HCEC 1CT (cell line): ENCODE measurements at places on chromosomes 1 and 21.

DNA sequence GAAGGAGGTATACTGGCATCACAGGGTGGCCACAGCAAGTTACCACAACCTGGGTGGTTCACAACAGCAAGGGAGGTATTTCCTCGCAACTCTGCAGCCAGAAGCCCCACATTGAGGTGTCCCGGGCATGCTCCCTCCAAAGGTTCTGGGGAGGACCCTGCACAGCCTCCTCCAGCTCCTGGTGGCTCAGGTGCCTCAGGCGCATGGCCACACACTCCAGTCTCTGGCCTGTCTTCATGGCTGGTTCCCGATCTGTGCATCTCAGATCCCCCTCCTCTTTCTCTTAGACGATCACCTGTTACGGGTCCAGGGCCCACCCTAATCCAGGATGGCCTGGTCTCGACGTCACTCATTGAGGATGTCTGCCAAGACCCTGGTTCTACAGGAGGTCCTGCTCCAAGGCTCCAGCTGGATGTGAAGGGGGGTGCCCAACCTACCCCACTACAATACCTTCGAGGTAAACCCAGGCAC, 6.7 kb upstream of the ARF1 start:
- DNase-seq = no peak

DNA sequence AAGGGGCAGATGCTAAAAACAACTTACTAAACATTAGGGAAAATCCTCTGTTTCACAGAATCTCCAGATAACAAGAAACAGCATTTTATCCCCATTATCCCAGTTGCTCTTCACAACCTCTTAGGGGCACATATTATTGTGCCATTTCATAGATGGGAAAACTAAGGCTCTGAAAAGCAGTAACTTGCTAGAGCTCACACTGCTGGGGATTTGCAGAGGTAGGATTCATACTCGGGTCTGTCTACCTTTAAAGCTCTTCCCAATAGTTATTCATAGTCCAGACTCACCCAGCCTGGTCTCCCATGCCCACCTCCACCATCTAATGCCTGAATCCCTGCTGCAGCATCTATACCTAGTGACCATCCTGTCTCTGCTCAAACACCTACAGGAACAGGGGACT, 67.7 kb downstream of the RRAGC start:
- DNase-seq = no peak

DNA sequence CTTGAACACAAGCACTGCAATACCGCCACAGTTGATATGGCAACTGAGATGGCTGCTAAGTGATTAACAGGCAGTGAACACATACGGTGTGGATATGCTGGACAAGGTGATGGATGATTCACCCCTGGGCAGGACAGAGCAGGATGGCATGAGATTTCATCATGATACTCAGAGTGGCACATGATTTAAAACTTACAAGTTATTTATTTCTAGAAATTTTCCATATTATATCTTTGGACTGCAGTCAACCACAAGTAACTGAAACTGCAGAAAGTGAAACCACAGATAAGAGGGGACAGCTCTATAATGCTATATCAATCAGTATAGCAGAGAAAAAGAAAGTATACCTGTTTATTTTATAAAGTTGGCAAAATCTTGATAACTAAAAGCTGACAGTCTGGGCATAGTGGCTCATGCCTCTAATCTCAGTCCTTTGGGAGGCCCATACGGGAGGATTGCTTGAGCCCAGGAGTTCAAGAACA, 47.9 kb downstream of the PHACTR4 start:
- DNase-seq = peak; percentile 43

DNA sequence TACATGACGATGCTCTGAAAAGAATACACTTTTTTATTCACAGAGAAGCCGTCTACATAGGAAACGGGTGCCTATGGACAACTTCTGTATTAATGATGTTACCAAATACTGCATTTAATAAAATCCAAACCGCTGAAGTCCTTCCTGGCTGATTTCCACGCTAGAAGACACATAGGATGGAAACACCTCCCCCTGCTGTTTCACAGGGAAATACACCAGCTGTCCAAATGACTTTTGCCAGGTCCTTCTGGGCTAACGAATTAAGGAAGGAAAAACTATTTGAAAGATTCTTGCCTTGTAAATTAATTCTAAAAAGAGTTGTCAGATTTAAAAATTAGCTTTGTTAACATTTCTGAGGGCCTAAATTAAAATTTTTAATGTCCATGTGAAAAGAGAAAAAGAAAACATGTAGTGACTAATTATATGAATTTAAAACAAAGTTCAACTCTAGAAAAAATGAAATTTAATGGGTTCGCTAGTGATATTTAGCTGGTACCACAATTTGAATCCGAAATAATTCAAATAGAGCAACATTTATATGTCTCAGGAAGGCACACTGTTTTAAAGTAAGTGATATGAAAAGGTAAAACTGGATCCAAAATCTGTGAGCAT, 146.0 kb downstream of the RERE start:
- DNase-seq = peak; percentile 71

DNA sequence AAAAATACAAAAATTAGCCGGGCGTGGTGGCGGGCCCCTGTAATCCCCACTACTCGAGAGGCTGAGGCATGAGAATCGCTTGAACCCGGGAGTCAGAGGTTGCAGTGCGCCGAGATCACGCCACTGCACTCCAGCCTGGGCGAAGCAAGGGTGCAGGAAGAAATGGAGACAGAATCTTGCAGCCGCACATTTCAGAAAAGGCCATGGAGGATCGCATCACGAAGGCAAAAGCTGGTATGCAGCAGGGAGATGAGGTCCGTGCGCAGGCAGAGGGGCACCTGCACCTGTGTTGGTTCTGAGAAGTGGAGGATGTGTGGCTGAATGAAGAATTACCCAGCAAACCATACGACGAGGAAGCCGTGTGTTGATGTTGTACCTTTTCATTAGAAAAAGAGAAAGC, 53.0 kb upstream of the ABCG1 start:
- no peak for DNase-seq

- DNase-seq = no peak
These were observed 22.7 kb upstream of the NBL1 start for GRCh38 chr1:19621274-19621950.

GRCh38 chr1:236872075-236872666, 77.1 kb downstream of the MTR start:
- no peak for DNase-seq

DNA sequence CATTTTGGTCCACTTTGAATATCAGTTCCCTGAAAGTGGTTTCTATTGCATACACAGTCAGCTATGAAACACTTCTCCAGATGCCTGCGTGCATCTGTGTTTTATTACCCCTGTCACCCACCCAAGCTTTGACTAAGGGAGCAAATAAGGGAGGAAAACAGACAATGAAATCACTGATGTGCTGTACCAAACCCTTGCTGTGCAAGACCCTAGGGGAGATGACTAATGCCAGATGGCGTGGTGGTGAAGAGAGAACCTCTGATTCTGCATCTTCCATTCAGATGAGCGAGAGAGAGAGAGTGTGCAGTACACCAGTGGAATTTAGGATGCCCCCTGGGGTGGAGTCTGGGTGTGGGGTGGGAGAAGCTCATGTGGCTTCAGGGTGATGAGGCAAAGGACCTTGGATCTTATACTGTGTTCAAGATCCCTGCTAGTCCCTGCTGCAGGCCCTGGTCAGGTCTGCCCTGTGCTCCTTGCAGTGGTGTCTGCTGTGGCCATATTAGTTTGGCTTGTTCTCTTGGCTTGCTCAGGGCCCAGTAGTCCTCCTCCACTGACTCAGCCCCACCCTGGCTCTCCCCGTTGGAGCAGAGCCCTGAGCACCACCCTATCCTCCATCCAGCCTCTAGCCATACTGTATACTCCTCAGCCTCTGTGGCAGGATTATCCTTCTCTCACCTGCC, 18.5 kb downstream of the CLCA1 start:
- peak; percentile 43 for DNase-seq

DNA sequence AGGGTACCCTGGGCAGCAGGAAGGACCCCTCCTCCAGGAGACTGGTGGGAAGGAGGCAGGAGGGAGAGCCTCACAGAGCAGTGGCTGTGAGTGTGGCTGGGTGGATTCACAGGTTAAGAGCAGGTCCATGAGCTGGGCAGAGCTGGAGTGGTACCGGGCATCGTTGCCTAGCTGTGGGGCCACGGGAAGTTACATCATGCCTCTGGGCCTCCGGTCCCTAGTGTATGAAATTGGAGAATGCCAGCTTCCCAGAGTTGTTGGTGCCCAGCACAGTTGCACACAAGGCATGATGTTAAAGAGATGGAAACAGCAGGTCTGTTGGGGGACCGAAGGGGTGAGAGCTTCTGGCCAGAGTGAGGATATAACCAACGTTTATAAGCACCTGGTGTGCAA, 18.5 kb downstream of the FOXO6 start:
- DNase-seq = no peak

- DNase-seq = no peak
These were observed 12.7 kb upstream of the RWDD3 start for GRCh38 chr1:95221306-95221705.

GRCh38 chr1:156226116-156226538, 13.3 kb downstream of the PMF1 start:
- DNase-seq = no peak

GRCh38 chr1:155176544-155177071, 3.0 kb downstream of the TRIM46 start:
- peak; percentile 55 for DNase-seq

DNA sequence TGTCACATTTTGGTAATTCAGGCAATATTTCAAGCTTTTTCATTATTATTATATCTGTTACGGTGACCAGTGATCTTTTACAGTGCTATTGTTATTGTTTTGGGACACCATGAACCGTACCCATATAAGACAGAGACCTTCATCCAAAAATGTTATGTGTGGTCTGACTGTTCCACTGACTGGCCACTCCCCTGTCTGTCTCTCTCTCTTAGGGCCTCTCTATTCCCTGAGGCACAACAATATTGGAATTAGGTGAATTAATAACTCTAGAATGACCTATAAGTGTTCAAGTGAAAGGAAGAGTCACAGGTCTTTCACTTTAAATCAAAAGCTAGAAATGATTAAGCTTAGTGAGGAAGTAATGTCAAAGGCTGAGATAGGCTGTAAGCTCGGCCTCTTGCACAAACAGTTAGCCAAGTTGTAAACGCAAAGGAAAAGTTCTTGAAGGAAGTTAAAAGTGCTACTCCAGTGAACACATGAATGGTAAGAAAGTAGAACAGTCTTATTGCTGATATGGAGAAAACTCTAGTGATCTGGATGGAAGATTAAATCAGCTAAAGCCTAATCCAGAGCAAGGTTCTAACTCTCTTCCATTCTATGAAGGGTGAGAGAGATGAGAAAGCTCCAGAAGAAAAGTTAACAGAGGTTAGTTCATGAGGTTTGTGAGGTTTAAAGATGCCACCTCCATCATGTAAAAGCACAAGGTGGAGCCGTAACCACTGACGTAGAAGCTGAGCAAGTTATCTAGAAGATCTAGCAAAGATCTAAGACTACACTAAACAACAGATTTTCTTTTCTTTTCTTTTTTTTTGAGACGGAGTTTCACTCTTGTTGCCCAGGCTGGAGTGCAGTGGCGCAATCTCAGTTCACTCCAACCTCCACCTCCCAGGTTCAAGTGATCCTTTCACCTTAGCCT, 19.7 kb upstream of the DIPK1A start:
- no peak for DNase-seq

GRCh38 chr1:33256221-33256470, 146 bp upstream of the ZNF362 start:
- DNase-seq = no peak

DNA sequence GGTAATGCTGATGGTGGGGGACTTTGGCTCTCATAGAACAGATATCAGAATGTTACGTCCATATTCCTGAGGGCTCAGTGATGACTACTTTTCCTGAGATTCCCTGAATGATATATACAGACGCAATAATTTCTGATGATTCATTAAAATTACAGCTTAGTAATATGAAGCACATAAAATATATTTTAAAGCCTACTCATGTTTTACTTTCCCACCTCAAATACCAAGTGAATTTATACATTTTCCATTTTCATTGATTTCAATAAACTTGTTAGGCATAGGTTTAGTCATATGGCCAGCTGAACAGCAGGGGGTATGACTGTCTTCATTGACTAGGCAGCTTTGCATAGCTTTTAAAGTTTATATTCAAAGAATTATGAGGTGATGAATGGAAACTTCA, 26.2 kb upstream of the PDC start:
- DNase-seq = peak; percentile 48

- DNase-seq = no peak
These were observed 285.2 kb downstream of the PCP4 start for GRCh38 chr21:40152476-40152875.

GRCh38 chr1:166789286-166789685, 50.0 kb upstream of the POGK start:
- DNase-seq = no peak

DNA sequence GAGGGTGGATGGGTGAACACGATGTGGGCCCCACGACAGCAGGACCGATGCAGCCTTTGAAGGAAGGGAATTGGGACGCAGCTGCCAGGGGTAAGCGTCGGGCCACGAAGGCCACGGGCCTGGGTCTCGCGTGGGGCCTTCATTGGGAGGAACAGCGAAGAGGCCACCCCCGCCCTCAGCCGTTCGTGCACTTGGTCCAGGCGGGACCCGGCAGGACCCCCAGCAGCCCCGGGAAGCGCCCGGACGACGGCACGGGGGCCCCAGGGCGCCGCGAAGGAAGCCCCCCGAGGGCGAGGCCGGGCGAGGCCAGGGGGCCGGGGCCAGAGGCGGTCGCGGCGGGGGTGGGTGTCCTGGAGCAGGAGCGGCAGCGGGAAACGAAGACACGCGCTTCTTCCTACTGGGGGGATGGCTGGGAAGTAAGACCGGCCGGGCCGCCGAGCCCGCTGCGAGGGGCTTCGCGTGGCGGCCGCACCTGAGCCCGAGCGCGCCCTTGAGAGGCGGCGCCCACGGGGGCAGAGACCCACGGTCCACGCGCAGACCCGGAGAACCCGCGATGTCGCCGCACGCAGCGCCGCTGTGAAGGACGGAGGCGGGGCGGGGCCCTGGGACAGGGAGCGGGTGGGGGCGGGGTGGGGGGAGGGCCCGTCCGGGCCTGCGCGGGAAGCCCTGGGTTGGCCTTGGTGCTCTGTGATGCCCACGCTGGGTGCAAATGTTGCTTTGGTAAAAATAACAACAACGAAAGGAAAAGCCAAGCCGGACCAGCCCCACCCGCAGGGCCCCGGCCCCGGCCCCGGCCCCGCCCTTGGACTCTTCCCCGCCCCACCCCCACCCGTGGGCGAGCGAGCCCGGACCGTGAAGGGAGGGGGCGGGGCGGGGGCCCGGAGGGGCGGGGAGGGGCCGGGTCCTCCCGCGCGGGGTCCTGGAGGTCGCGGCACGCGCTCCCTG, 56.0 kb upstream of the ADARB1 start:
- DNase-seq = peak; percentile 3

DNA sequence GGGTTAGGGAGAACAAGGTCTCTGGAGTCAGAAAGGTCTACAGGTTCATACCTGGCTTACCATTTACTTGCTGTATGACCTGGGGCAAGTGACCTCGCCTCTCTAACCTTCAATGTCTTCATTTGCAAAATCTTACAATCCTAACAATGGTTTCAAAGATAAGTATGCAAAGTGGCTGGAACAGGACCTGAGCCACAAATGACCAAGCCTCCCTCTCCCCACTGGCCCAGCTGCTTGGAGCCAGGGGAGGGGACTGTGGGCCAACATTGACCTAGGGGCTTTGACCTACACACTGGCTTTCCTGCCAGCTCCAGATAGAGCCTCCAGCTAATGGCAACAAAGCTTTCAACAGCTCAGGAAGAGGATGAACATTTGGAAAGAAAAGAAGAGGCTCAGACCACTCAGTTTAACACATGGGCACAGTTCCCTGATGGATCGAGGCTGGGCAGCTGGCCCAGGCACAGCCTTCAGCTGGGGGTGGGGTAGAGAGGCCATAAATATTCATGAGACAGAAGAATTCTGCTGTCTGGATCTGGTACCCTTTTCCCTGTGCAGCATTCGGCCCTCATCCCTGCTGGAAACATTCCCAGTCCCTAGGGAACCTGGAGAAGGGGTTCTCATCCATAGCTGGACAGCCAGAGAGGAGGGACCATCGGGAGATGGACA, 12.9 kb downstream of the PTAFR start:
- DNase-seq = no peak

- DNase-seq = peak; percentile 36
These were observed 52.1 kb downstream of the GPR161 start for GRCh38 chr1:168084396-168085231.
